ENCODE measurements at places on chromosomes 1 and 21. TPM values are rescaled to one million over a fixed set of nuclear protein-coding genes. Genes with fewer than 3 reads are reported as not detected.

Gene CYP4A22
- total RNA-seq, result not detected

Gene ITLN2
- total RNA-seq, result not detected

Gene KCNE2
- total RNA-seq, result not detected

Gene AIRE
- not detected for total RNA-seq
